Stimulated activated CD8-positive, alpha-beta memory T cell treated with anti-CD3 and anti-CD28 coated beads, Interleukin-2, amount 100 ng/mL, for 1 hour (primary cell): ENCODE measurements at places on chromosomes 12 and 14.

- no peak for DNase-seq
These were observed 12.1 kb upstream of the IFI27 start for GRCh38 chr14:94098326-94098992.

GRCh38 chr12:10214136-10214894 lies 1.6 kb downstream of the GABARAPL1 start:
- no peak for DNase-seq

- no peak for DNase-seq
These were observed 1051.9 kb upstream of the FLRT2 start for GRCh38 chr14:84477996-84478395.

- DNase-seq, result no peak
These were observed 9.8 kb upstream of the KRT8 start for GRCh38 chr12:52914576-52915121.

- no peak for DNase-seq
These were observed 2.1 kb downstream of the CHST11 start for GRCh38 chr12:104458694-104459367.

GRCh38 chr12:68532204-68532886 lies 78.4 kb upstream of the RAP1B start:
- no peak for DNase-seq

DNA sequence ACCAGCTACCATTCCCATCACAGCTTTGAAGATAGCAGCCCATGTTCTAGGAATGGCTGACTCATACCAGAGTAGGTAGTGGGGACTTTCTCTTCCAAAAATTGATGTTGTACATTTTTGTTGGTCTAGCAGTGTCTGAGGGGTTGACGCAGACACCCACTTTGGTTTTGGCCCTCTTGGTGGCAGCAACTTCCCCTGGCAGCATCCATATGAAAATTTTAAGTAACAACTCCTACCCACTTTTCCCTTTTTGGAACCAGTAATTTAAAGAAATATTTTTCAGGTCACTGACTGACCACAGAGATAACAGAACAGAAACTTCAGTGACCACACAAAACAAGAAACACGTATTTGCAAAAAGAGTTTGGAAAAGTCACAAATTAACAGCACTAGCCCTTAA lies 162.0 kb upstream of the TMCC3 start:
- DNase-seq, result no peak

DNA sequence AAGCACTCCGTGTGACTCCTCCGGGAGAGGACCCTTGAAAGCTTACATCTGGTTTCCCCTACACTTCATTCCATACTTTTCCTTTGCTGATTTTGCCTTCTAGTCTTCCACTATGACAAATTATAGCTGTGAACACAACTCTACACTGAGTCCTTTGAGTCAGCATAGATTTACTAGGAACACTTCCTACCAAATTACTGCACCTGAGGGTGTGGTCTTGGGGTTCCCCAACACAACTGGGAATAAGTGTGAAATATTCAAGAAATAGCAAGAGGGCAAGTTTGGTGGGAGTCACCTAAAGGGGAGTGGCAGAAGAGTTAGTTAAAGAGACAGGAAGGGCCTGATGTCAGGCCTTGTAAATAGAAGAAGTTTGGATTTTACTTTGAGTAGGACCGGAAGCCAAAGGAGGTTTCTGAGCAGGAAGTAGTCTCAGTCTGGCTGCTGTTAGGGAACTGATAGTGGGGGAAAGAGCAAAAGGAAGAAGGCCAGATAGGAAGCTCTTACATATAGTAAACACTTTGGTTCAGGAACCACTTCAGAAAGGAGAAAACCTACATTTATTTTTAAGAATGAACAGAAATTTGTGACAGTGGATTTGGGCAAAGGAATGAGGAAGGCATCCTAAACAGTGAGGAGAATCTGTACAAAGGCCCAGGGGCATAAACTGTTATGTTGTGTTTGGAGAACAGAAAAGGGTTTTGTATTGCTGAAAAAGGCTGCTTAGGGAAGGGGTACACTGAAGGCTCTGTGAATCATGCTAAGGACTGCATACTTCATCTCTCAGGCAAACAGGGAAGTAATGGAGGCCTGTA lies 14.2 kb downstream of the SEL1L start:
- no peak for DNase-seq

DNA sequence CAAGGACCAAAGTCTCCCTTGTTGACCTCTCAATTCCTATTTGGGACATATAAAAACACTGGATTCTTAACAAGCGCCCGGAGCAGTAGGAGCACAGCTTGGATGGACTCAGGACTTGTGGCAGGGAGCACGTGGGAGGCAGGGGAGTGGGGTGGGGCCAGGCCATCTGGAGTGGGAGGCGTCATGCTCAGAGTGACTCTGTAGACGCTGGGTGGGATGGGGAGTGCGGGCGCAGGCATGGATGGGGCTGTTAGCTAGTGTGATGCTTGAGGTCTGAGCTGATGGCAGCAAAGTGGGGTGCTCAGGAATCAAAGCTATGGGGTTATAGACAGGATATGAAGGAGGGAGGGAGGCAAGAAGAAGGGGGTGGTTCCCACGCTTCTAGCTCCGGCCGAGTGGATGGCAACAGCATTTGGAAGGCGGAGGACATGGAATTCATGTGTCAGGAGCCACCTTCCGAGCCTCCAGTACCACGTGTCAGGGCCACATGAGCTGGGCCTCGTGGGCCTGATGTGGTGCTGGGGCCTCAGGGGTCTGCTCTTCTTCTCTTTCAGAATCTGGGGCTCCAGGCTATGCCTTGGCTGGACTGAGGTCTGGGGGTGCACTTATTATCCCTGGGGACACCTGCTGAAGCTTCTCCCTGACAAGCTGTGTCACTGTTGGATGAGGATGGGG lies 26.2 kb downstream of the MEG3 start:
- DNase-seq, result no peak

DNA sequence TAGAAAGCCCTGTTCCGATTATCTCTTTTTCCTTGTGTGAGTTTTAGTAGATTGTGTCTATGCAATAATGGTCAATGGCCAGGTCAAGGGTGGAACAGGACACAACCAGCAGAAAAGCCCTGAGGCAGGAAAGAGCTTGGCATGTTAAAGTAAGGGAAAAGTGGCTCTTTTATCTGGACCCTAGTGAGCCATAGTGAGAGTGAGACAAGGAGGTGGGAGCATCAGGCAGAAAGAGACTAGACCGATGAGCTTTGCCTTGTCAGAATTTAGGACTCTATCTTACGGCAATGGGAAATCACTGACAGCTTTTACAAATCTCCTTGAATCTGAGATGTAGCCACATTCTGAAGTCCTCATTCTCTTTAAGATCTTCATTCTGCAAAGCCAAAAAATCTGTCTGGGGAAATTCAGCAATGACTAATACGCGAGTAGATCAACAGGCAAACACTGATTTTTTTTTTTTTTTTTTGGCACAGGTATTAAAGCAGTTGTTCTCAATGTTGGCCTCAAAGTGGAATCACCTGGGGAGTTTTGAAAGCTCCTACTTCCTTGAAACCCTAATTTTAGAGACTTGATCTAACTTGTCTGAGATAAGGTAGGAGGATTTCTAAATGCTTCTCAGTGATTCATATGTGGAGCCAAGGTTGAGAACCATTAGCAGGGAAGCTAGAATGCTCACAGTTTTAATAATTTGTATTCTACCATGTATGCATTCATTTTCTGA lies 33.9 kb downstream of the TMEM19 start:
- DNase-seq, result no peak

- peak; percentile 43 for DNase-seq
These were observed 21.2 kb upstream of the RNASE4 start for GRCh38 chr14:20662968-20663732.
